Stimulated activated CD4-positive, alpha-beta T cell treated with anti-CD3 and anti-CD28 coated beads, Interleukin-4, amount 100 ng/mL, for 48 hours (primary cell): ENCODE measurements at places on chromosomes 2 and 18.
A peak's percentile ranks its signal among the peaks of the same experiment; 100 is the strongest.

- DNase-seq, result no peak
Observed at GRCh38 chr18:50620319-50620718, 60.4 kb downstream of the MAPK4 start.

DNA sequence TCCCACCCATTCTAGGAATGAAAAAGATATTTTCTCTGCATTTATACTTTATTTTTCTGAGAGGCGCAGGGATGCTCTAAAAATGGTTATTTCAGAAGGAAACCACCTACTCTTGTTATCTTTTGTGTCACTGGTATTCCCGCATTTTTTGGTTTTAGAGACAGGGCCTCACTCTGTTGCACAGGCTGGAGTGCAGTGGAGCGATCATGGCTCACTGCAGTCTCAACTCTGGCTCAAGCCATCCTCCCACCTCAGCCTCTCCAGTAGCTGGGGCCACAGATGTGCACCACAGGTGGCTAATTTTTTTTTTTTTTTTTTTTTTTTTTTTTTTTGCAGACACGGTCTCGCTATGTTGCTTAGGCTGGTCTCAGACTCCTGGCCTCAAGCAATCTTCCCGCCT, 135.9 kb downstream of the NCK2 start:
- DNase-seq, result no peak

- no peak for DNase-seq
Observed at GRCh38 chr2:191295088-191295487, 49.9 kb downstream of the MYO1B start.

DNA sequence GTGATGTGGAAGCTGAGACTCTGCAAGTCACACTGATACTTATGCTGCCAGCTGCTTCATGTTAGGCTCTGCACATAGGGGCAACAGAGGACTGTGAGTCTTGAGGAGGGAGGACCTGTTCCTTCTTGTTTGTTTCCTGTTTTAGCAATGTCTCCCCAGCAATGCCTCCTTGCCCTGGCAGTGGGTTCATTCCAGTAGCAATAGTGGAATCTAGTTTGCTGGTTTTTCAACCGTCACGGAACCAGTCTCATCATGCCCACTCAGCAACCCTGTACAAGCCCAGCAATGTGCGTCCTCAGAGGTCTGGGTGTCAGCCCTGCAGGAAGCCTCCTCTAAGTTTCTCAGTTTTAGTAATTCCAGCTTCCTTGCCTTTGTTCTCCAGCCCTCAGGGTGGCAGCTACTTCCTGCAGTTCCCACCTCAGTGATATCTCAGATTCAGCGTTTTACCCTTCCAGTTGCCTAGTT, 20.5 kb upstream of the ITGB6 start:
- peak; percentile 34 for DNase-seq

- DNase-seq, result no peak
Observed at GRCh38 chr2:48587961-48588360, 29.7 kb upstream of the GTF2A1L start.

DNA sequence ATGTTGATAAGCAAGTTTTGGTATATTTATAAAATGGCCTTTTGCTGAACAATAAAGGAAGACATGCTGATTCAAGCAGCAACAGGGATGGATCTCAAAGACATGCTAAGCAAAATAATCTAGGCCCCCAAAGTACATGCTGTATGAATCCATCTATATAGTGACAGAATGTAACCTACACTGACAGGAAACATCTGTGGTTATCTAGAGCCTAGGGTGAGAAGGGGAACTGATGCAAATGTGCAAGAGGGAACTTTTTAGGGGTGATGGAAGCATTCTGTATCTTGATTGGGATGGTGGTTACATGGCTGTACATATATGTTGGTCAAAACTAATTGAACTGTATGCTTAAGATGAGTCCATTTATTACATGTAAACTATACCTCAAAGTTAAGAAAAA, 24.2 kb downstream of the CNRIP1 start:
- no peak for DNase-seq

DNA sequence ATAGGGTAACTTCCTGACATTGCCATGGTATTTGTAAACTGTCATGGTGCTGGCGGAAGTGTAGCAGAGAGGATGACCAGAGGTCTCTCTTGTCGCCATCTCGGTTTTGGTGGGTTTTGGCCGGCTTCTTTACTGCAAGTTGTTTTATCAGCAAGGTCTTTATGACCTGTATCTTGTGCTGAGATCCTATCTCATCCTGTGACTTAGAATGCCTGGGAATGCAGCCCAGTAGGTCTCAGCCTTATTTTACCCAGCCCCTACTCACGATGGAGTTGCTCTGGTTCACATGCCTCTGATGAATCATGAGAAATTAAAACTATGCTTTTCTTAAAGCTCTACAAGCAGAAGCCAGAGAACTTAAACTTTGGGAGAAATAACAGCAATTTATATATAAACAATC, 12.7 kb upstream of the NFU1 start:
- no peak for DNase-seq

- no peak for DNase-seq
Observed at GRCh38 chr2:55609938-55610578, 7.4 kb downstream of the PPP4R3B start.

DNA sequence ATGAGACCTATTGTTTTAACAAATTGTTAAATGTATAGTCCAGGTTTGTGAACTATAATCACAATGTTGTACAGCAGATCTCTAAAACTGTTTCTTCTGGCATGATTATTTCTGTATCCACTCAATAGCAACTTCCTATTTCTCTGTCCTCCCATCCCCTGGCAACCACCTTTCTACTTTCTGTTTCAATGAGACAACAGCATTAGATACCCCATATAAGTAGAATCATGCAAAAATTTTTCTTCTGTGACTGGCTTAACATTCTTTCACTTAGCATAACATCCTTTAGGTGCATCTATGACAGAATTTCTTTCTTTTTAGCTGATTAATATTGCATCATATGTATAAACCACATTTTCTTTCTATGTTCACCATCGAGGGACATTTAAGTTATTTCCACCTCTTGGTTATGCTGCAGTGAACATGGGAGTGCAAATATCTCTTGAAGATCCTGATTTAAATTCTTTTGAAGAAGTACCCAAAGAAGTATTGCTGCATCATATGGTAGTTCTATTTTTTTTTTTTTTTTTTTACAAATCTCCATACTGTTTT, 713.5 kb downstream of the LRP1B start:
- no peak for DNase-seq

DNA sequence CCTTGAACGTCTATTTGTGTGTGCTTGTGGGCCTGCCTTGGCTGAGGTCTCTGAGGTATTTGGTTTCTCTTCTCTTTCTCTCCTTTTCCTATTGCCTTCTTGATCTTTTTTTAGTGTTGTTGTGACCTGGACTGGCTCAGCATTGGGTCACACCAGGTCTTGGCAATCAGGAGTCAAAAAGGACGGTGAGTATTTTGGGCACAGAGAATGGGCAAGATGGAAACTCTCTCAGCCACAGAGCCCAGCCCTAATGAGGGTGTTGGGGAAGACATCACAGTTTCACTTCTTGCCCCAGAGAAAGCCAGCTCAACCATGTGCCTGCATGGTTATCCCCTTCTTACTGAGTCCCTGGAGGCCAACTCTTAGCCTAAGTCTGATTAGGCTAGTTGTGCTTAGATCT, 13.7 kb upstream of the INO80C start:
- no peak for DNase-seq
